ENCODE measurements at places on chromosomes 3 and 15.

DNA sequence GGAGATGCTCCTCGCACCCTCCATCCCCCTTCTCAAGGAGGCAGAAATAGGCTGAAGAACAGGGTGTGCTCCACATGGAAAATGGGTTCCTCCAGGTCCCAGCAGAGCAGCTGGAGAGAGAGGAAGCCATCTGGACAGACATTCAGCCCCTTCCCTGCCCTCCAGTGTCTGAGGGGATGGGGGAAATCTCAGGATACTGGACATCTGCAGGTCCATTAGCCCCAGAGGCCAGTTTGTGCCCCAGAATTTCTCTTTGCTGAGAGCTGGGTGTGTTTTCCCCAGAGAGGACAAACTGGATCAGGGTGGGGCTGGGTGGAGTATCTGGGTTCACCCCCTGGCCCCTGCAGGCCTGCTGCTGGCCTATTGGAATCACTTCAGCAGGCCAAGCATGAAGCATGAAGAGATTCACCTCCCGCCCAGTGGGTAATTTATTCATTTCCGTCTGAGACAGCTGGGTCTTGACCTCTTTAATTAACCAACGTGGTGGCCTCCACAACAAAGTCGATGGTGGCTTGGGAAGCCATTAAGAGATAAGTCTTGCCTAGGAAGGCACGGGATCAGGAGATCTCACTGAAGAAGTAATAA lies 4.6 kb downstream of the FAM3D start:
- DNase-seq = no peak

DNA sequence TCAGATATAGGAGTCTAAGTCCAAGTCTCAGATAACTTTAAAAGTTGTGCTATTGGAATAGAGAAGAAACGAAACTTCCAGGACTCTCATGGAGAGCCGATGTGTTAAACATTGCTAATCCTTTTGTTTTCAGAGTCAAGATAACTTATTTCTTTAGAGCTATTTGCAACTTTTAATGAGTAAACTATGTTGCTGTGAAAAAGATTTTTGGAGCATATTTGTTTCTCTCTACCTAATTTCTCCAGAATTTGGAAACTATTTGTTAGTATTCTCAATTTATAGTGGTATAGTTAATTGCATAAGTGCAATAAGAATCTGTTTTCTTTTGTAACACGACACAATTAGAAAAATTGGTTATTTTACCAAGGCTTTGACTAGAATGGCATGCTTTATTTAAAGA lies 588.9 kb downstream of the NTRK3 start:
- no peak for DNase-seq

DNA sequence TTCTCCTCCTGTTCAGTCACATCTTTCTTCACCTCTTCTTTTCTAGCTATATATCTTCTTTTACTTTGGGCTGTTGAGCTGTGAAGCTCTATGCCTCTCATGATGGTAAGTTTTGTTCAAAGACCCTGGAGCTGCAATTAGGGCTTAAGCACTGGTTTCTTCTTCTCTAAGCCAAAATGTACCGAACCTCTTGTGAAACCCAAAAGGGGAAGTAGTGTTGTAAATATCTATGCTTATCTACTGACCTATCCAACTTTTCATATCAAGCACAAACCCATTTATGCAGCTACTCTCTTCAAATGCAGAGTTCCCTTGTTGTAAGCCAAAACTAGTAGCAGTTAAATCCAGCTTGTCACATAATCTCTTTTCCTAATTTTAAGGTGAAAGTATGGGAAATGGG lies 123.6 kb upstream of the CD96 start:
- no peak for DNase-seq

- no peak for DNase-seq
These were observed 14.0 kb downstream of the CHD2 start for GRCh38 chr15:92914103-92914499.

GRCh38 chr3:72380193-72380592 lies 468.1 kb downstream of the SHQ1 start:
- no peak for DNase-seq

DNA sequence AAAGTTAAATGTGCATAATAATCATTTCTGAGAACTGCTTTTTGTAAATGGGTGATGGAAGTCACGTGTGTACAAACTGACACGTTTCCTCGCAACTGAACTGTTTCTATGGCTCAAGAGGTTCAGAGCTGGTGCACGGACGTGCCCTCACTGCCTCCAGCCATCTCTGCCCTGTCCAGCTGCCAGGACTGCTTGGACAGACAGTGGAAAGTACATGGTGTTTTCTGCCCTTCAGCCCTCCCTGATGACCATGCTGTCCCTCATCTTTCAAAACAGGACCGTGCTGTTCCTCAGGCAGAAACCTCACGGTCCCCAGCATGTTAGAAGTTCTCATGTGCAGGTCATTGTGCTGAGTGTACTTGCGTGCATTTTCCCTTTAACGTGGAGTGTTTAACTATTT lies 38.7 kb downstream of the GJD2 start:
- no peak for DNase-seq

DNA sequence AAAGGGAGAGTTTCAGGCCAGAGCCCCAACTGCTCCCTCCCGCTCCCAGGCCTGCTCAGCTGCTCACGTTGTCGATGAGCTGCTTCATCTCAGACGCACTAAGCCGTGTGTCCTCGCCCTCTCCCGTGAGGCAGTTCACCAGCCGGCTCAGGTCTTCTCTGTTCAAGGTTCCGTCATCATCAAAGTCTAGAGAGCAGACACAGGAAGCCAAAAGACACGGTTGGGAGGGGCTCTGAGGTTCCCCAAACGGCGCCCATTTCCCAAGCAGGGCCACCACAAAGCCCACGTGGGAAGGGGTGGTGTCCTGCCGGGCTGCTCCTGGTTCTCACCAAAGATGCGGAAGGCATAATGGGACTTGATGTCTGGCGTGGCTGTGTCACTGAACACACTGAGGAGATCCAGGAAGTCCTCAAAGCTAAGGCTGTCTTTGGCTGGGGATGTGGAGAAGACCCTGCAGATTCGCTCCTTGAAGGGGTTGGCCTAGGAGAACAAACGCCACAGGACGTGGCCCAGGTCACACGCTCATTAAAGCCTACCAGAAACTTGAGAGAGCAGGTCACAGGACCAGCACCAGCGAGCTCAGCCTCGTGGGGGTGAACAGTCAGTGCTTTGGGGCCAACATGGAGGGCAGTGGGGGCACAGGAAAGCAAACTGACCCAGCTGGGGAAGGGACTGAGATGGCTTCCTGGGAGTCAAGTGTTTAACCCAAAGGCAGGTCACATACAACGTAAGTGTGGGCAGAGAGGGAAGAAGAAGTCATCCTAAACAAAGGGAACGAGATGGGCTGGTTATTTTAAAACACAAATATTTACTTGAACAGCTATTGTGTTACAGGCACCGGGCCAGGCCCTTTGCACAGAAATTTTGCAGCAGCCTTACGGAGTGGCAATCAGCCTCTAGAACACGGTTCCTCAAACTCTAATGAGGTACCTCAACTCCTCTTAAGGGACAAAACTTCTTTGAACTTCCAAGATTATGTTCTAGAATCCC lies 2.4 kb downstream of the CIB1 start:
- peak; percentile 63 for DNase-seq

GRCh38 chr15:62824111-62825015 lies 218.2 kb upstream of the TPM1 start:
- no peak for DNase-seq

GRCh38 chr15:35717721-35718120 lies 171.8 kb upstream of the DPH6 start:
- DNase-seq = no peak

- DNase-seq = no peak
These were observed 78.2 kb downstream of the GALK2 start for GRCh38 chr15:49248291-49248690.

GRCh38 chr3:181868576-181869082 lies 156.9 kb downstream of the SOX2 start:
- no peak for DNase-seq

DNA sequence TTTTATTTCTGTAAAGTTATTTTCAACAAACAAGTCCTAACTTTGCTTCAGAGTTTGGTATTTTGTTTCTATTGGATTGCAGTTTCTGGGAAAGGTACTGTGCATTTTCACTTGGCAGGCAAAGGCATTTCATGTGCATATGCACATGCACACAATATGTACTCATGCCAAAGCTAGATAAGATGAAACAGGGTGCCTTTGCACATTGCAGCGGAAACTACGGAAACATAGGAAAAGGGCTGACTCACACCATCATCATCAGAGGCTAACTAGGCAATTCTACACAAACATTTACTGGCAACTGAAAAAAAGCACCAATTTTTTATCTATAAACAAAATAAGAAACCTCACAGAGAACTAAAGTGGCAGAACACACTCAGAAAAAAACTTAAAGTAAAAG lies 550.6 kb upstream of the NECTIN3 start:
- DNase-seq = no peak

DNA sequence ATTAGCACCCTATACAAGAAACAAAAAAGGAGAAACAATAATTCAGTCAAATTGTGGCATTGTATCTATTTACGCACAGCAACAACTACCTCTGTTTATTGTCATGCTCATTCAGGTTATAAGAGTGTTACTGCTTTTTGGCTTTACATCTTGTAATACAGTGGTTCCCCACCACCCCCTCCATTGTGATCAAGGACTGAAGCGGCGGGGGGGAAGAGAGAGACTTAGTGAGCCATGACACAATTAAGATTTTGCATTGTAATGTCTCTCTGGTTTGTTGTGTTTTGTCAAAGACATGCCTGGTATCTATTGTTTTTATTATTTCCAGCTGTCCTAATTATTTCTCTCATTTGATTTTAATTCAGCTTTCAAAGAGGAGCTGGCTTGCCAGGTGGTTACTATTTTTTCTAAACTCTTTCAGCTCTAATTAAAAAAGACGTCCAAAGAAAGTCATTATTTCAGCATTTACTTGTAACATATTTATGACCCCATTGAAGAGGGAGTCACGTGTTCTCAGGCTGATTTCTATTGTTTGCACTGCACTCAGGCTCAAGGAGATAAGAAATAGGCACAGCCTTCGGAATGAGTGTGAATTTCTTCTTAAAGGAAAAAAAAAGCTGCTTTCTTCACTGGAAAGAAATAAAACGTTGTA lies 234.4 kb upstream of the TBL1XR1 start:
- no peak for DNase-seq

- DNase-seq = no peak
These were observed 8.6 kb upstream of the CBLB start for GRCh38 chr3:105877336-105877910.

DNA sequence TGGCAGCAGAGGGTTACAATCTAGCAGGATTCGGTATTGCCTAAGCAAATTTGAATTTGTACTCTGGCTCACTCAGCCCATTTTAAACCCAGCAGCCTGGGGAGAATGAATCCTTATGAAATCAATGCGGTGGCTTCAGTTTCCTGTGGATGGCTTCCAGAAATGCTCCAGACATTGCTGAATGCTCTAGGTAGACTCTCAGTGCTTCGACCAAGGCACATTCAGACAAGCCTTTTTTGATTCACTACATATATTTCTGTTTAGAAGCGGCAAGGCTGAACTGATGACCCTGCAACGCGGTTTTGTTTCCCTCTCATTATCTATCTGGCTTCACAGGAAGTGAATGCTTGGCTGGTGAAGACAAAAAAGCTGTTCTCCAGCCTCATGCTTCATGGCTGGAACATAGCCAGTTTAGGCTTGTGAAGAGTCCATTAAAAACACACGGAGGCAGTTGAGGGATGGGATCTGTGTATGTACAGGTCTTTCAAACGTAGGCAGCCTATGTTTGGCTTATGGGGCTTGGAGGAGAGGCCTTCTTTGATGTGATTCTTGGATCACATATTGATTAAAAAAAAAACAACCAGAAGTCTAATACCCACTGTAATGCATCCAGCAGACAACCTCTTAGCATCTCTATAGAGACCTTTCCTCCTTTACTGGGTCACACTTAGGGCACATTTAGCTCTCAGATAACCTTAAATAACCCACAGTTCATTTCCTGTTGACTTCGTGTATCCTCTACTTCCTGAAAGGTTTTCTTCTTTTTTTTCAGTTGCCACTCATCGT lies 400.2 kb upstream of the TBL1XR1 start:
- DNase-seq = peak; percentile 4

DNA sequence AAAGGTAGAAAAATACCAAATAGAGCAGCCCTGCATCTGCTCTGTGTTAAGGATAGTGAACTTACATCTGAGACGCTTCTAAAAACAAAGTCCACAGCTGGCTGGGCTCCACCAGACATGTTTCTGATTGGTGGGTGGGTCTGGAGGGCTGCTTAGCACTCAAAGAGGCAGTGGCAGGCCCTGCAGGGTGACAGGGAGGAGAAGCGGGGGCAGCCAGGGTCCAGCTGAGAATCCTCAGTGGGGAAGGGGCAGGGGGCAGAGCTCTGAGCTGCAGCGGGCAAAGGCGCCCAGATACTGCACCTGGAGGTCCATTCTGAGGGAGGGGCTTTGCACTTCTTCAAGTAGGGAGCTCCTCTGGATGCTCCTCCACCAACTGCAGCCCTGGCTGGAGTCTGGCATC lies 28.1 kb downstream of the PRR23E start:
- no peak for DNase-seq

DNA sequence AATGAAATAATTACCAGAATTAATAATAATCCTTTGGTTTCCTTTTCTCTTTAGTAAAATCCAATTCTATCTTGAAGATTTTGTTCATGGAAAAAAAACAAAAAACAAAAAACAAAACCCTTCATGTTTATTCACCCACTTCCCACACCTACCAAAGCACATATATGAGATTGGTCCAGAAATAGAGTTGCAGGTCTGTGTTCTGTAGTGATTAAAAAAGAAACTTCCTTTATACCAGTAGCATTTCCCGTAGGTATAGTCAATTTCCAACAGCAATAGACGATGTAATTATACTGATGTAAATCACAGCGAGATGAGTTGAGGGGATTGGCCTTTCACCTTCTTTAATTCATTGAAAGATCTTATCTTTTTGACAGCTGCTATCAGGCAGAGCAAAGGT lies 194.6 kb downstream of the SOX2 start:
- no peak for DNase-seq

DNA sequence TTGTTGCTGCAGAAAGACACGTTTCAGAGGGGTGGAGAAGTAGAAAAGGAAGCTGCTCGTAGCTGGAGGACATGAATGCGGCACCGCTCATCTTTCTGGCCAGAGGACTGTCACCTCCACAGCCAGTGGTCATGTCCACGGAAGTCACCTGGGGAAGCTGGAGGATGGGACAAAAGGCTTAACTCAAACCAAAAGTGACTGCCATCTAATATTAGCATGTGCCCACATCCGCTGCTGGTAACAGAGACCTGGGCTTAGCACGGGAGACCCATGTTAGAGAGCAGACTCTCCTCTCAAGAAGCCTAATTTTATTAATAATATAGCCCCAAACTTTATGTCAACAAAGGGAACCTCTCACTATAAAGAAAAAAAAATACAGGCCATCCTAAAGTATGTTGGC lies 5.9 kb downstream of the MEX3B start:
- DNase-seq = no peak

DNA sequence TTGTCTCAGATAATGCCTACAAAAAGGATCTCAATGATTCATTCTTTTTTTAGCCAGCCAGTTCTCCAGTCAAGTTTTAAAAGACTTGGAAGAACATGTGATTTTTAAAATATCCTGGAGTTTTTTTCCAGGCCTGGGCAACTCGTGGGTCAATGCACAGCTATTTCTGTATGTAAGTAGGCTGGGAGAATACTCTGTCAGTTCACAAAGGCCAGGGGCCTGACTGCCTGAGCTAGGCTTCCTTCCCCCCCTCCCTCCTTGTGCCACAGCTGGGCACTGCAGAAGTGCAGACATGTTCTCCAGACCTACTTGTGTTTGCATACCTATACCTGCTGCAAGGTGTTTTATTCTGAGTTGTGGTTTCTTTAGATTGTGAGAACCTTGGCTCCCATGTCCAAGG lies 43.7 kb downstream of the CTDSPL start:
- DNase-seq = no peak
